Fibroblast of skin of right quadriceps (primary cell): ENCODE measurements at places on chromosomes 1 and 21.
A peak's percentile ranks its signal among the peaks of the same experiment; 100 is the strongest.

DNA sequence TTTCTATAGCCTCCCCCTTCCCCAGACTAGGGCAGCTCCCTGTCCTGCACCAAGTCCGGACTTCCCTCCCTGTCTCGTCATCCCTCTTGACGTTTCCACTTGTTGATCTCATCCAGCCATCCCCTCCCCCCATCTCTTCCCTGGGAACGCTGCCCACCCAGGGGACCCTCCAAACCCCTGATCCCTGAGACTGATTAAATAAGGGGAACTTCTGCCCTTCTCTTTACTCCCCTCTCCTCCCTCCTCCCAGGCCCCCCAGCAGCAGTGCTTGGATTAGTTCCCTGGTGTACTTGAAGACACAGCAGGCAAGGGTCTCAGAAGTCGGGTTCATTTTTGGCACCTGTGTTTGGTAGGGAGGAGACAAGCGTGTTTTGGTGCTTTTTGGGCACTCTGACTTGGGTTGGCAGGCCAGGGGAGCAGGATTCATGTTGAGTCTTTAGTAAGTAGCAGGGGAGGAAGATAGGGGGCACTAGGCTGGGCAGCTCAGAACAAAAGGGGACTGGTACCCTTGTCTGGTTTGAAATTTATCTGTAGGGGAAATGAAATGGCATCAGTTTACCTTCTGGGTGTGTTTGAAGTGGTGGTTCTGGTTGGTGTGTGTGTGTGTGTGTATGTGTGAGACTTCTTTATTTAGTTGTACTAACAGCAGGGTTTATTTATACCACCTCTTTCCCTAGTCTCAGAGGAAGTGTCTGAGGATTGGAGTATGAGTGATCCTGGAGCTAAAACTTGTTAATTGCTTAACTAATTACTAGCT lies 11.1 kb downstream of the VANGL2 start:
- DNase-seq: no peak

- peak; percentile 63 for DNase-seq
Measured at GRCh38 chr1:210882414-210883221, 251.3 kb downstream of the KCNH1 start.

- no peak for DNase-seq
Measured at GRCh38 chr1:100249155-100249536, 488 bp downstream of the DBT start.

GRCh38 chr21:35303085-35303484 lies 254.0 kb upstream of the RUNX1 start:
- DNase-seq: peak; percentile 96

DNA sequence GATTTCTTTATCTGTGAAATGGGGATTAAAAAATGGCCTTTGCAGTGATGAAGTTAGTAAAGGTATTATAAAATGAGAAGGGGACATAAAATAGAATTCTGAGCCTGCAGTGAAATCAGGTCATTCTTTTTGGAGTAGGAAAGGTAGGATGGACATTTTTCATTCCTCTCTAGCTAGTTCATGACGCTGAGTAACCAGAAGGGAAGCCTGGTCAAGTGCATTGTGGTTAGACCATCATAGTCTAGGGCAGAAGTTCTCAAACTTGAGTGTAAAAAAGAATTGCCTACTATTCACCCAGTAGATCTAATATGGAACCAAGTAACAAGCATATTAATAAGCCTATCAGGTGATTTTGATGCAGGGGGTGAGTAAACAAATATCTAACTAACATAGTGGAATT lies 50.8 kb downstream of the TGFB2 start:
- no peak for DNase-seq
